ENCODE measurements at places on chromosomes 2 and 18.

DNA sequence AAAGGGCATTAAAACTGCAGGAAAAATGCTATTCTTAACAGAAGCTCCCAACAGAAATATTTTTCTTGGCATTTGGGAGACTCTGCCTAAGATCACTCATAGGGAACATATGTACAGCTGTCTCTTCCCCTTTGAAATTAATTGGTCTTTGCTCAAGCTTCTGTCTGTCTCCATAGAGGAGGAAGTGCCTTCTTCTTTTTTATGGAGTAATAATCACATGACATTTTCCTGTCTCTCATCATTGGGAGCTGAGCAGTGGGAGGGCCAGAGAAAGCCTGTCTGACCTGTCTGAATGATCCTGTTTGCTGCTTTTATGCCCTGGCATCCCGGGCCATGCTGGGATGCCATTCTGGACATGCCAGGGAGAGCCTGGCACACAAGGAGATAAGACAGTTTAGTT, 145.6 kb downstream of the AQP4 start:
- no peak for DNase-seq

GRCh38 chr18:74073957-74074667, 73.5 kb downstream of the FBXO15 start:
- DNase-seq: no peak

GRCh38 chr2:200750323-200750910, 61.3 kb upstream of the BZW1 start:
- DNase-seq: no peak

GRCh38 chr2:60116161-60116875, 437.1 kb downstream of the BCL11A start:
- no peak for DNase-seq

DNA sequence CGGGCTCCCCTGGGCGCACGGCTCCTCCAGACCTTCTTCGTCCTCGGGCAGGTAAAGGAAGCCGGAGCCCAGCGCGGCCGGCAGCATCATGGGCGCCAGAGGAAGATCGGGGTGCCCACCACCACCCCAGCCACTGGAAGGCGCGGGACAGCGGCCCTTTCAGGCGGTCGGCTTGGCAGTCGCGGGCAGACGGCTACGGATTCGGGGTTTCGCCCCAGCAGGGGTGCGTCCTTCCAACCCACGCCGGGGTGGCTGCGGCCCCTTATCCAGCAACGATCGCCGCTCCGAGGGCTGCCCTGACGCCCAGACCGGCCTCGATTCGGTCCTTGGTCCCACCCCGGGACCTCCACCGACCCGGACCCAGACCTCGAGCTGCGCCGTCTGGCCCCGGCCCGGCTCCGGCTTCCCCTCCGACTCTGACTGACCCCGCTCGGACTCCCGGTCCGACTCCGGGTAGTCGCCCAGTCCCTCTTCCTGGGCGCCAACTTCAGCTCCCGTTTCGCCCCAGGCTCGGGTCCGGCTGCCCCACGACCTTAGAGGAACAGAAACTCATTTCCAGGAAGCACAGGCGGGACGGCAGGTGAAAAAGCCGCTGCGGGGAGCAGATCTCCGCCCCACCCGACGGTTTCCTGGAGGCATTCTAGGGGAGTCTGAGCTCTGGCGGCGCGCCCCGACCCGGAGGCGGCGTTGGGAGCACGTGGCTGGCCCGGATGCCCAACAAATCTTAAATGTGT, 30.2 kb upstream of the SSB start:
- peak; percentile 65 for DNase-seq
